ENCODE measurements at places on chromosomes 4 and X.

GRCh38 chr4:113053883-113054282 lies 4.4 kb downstream of the ANK2 start:
- DNase-seq = no peak

GRCh38 chr4:75254745-75255144 lies 259.5 kb downstream of the RCHY1 start:
- DNase-seq = no peak

GRCh38 chrX:73785493-73785892 lies 222.5 kb downstream of the CHIC1 start:
- no peak for DNase-seq

- DNase-seq = no peak
Observed at GRCh38 chr4:169620880-169621248, 486 bp downstream of the CLCN3 start.

DNA sequence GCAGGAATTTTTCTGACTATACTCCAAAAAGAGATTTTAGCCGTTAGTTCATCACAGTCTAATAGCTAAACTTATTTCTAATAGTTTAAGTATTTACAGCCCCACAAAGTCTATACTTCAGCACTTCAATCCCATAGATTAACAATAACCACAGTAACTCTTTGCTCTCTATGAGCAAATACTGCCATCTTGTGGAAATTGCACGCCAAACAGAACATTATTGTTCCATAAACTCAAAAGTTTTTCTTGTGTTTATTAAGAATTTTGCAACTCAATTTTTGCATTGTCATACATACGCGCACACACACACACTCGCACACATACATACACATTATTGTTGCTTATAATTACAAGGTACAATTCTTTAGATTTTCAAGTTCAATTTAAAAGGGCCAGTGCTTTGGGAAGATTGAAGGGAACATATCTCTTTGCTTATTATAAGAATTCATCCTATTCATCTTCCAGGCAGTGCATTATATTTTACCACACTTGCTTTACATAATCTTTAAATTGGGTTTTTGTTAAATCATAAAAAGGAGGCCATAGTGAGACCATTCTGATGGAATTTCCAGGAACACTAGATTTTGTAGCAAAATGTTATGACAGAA lies 63.8 kb upstream of the ATOH1 start:
- DNase-seq = no peak

DNA sequence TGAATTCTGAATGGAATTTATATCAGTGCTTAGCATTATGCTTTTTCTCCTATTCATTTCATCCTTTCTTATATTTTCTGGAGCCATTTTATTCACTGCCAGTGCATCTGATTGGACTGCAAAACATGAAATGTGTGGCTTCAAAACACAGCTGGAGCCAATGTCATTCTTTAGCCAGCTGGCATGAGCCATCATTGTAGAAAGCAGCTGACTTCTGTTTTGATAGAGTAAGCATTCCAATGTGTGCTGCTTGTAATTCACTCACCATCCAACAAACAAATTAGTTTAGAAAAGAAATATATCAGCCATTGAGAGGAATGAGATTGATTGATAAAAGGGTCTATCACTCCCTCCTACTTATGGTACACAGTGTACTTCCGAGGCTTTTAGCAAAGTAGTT lies 2616.0 kb downstream of the ARAP2 start:
- no peak for DNase-seq

DNA sequence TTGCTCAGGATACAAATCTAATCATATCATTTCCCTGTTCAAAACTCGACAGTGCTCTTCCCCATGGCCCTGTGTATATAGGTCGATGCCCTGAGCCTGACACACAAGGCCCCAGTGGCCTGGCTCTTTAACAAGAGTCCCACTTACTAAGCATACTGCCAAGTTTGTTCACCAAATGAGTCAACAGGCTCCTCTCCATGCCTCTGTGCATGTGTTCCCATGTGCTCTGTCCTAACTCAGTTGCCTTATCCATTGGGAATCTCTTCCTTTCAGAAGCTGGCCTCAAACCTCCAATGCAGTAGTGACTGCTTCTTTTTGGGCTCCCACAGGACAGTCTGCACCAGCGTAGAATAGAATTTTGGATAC lies 18.9 kb upstream of the CXCR3 start:
- DNase-seq = no peak

DNA sequence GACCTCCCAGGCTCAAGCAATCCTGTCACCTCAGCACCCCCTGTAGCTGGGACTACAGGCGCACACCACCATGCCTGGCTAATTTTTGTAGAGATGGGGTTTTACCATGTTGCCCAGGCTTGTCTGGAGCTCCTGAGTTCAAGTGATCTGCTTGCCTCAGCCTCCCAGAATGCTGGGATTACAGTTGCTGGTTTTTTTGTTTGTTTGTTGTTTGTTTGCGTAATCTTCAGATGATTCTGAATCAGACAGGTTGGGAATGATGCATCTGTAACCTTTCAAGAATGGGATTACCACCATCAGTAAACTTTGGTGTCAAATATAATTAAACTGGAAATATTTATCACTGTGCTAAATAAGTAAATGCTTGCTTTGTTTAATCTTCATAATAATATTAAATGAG lies 62.0 kb upstream of the SLC10A4 start:
- no peak for DNase-seq

DNA sequence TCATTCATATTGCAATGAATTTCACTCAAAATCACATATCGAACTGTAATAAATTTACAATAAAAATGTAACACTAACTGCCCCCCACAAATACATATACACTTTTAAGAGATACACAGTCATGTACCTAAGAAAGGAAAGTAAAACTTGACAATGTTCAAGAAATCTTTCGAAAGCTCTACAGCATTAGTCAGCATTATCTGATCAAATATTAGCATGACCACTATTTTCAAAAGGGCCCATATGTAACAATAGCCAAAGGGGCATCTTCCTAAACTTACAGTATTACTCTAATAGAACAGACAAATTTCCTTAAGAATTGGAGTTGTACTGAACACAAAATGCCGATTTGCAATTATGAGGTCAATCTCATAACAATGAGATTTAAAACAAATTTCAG lies 51.8 kb downstream of the STX18 start:
- no peak for DNase-seq

- no peak for DNase-seq
Observed at GRCh38 chr4:89305712-89306437, 1.7 kb downstream of the GPRIN3 start.

- DNase-seq = no peak
Observed at GRCh38 chr4:77031544-77031943, 44.2 kb downstream of the CCNI start.

DNA sequence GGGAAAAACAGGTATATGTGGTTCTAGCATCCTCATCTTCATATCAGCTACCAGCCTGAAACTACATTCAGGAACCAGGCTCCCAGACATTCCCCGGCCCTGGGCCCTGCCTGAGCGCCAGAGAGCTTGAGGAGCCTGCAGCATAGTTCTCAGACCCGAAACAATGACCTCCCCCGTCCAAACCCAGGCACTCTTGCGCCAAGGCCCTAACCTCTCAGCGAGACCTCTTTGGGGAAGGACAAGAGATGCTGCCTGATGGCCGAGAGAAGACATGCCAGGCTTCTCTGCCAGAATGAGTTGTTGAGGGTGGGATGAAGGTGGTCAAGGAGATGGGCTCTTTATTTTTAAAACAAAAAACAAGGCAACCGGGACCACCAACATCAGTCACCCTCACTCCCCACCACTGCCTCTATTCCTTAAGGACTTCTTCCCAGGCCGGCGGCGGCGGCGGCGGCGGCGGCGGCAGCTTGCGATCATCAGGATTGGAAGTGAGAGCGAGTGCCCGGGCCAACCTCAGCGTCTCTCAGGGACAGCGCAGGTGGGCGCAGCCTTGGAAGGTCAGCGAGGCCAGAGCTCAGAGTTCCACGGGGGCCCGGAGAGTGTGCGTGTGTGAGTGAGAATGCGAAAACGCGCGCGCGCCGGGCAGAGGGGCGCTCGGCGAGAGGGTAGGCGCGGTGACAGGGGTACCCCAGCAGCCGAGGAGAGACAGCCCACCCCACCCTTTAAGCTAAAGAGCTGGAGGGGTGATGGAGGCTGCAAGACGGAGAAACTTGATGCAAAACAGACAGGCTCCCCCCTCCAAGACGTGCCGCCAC lies 601 bp downstream of the INPP4B start:
- no peak for DNase-seq

GRCh38 chrX:30637874-30638815 lies 15.1 kb upstream of the GK start:
- DNase-seq = no peak

DNA sequence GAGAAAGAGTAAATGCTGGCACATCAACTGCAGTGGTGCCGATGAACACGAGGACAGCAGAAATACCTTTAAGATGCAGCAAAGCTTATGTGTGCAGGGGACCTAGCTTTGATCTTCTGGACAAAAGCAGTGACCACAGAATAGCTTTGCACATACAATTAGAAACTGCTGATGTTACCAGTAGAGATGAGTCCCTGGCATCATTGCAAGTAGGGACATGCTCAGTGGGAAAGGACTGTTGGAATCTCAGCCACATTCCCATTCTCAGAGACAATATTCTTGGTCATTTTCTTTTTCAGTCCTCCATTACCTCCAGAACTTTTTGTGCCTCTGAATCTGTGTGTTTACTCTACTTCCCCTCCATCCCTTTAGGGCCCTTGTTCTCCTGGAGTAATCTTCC lies 16.9 kb upstream of the PDLIM3 start:
- no peak for DNase-seq

GRCh38 chr4:45701621-45702020 lies 422.2 kb downstream of the GABRG1 start:
- no peak for DNase-seq

GRCh38 chr4:1164444-1164843 lies 7.9 kb downstream of the SPON2 start:
- DNase-seq = no peak

GRCh38 chr4:56684320-56685050 lies 3.4 kb upstream of the HOPX start:
- DNase-seq = no peak

DNA sequence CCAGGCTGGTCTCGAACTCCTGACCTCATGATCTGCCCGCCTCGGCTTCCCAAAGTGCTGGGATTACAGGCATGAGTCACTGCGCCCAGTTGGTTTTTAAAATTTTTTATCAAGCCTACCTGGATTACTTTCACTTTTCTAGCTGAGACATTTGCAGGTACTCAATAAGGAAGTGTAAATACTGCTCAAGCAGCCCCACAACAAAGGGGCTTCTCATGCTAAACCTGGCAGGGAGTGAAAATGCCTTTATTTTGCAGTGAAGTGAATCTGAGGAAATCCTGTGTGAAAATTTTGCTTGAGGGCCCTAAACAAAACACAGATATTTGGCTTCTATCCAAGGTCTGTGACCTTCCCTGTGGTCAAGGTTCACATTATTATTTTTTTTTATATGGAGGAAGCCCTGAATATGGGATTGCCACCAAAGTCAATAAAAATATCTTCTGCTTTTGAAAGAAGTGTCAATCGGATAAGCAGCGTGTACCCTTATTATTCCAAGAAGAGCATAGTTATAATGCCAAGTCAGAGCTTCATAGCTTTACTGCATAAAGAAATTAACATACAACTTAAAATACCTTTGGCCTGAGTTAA lies 481.0 kb downstream of the SH2D1A start:
- no peak for DNase-seq
